Kidney (tissue), 22 donors: ENCODE measurements at places on chromosomes 6 and 20. TPM values are rescaled to one million over a fixed set of nuclear protein-coding genes. Genes with fewer than 3 reads are reported as not detected.

DNA sequence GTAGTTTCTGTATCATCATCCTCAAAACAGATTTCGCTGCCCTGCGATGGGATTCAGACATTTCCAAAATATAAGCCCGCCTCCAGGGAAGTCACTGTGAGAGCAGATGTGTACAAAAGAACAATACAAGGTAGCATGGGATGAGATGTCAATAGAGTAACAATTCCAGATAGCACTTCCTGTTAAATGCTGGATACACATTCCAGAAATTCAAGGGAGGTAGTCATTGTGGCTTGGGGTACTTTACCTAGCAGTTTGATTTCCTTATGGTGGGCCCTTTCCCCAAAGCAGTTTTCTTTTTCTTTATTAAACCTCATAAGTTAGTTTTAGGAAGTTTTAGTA is 2.5 kb downstream of the RNF217 start:
- no peak for DNase-seq
- H3K36me3 ChIP-seq, result no peaks in the 10 kb centered on the region

- no peak for DNase-seq
- H3K4me3 ChIP-seq, result no peak overlapping the region
- H3K27ac ChIP-seq, result no peak overlapping the region
- H3K27me3 ChIP-seq, result no peaks in the 10 kb centered on the region
Observed at GRCh38 chr6:47741807-47742206, 40.0 kb upstream of the OPN5 start.

DNA sequence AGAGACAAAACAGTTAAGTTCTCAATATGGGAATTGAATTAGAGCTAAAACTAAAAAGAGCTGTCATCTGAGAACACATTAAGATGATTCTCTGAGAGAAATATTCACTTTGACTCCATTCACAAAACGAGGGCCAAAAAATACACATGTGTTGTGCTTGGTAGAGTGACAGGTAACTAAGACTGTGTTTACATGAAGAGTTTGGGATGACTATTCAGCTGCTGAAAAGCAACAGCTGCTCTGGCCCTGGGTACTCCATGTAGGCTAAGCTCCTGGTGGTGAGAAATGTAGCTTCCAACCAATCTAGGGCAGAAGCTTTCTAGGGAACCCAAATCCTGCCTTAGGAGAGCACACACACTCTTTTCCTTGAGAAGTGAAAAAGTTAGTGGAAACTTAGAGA is 184.5 kb downstream of the COL21A1 start:
- no peaks in the 10 kb centered on the region for H3K27me3 ChIP-seq
- H3K4me1 ChIP-seq, result no peaks in the 10 kb centered on the region
- no peak overlapping the region for H3K27ac ChIP-seq
- DNase-seq, result no peak

DNA sequence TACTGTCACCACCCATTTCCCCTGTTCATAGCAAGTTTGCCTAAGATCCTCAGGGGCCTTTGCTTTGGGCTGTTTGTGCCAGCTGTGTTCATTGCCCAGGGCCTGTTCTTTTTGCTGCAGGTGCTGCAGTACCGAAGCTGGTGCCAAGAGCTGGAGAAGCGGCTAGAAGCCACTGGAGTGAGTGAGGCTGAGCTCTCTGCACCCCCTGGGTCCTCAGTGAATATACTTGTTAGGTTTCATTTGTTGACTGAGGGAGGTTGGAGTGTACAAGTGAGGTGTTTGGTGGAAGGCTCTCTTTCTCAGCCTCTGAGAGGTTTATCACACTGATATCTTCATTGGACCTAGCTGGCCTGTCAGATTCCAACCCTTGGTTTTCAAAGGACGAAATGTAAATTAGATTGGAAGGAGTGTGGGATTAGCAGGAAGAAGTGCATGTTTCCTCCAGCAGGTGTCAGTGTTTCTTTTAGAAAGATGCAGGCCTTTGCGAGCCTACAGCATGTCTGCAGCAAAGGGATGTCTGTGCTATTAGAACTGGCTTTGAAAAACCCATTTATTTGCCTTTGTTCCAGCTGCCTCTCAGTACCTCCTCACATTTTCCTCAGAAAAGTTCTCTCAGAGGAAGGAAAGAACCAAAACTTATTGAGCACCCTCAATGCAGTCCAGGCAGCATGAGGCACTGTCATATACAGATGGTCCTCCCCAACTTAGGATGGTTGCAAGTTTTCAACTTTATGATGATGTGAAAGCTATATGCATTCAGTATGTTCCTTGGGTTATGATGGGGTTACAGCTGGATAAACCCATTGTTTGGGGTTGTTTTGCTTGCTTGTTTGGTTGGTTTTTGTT is 8.3 kb downstream of the CEP250 start:
- no peak for DNase-seq
- no peak overlapping the region for H3K27ac ChIP-seq
- no peaks in the 10 kb centered on the region for H3K27me3 ChIP-seq
- no peak overlapping the region for H3K4me3 ChIP-seq

DNA sequence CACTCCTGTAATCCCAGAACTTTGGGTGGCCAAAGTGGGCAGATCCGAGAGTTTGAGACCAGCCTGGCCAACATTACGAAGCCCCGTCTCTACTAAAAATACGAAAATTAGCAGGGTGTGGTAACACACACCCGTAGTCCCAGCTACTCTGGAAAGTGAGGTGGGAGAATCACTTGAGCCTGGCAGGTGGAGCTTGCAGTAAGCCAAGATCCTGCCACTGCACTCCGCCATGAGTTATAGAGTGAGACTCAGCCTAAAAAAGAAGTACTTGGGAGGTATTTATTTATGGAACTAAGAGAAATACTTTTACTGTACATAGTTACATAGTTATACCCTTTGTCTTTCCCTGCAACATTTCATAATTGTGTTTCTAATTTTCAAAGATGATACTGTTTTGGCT is 67.8 kb downstream of the SMAP1 start:
- H3K4me3 ChIP-seq, result no peak overlapping the region
- DNase-seq, result no peak
- H3K27ac ChIP-seq, result no peak overlapping the region
- no peaks in the 10 kb centered on the region for H3K4me1 ChIP-seq
- no peaks in the 10 kb centered on the region for H3K36me3 ChIP-seq

GRCh38 chr6:90650041-90650940 is 63.4 kb upstream of the MAP3K7 start:
- DNase-seq, result peak; percentile 12
- H3K4me1 ChIP-seq, result no peaks in the 10 kb centered on the region
- H3K27ac ChIP-seq, result no peak overlapping the region
- H3K36me3 ChIP-seq, result no peaks in the 10 kb centered on the region
- no peaks in the 10 kb centered on the region for H3K27me3 ChIP-seq
- no peak overlapping the region for H3K4me3 ChIP-seq

GRCh38 chr6:116287689-116288282 is 8.1 kb upstream of the TSPYL1 start:
- H3K27ac ChIP-seq, result no peak overlapping the region
- H3K4me1 ChIP-seq, result no peaks in the 10 kb centered on the region
- no peak overlapping the region for H3K4me3 ChIP-seq
- DNase-seq, result no peak
- no peaks in the 10 kb centered on the region for H3K27me3 ChIP-seq

DNA sequence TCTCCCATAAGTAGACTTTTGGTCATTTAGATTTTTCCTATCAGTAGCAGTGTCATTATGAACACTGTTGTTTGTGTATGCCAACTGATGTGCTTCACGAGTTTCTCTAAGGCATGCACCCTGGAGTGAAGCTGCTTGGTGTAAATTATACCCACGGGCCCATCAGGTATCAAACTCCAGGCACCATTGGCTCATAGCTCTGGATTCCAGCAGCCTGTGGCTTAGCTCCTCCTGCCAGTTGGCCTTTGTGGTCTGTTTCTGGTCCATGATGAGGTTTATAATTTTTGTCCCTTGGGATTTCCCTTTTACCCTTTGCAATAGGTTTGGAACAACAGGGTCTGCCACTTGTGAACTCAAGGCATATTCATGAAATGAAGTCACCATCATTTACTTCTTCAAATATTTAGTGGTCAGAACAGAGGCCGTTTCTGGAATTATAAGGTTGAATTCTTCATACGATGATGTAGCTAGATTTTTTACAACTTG is 350.5 kb downstream of the PRL start:
- no peak overlapping the region for H3K27ac ChIP-seq
- no peaks in the 10 kb centered on the region for H3K36me3 ChIP-seq
- DNase-seq, result no peak
- peaks cover 18% of the 10 kb centered on the region for H3K4me1 ChIP-seq
- H3K4me3 ChIP-seq, result no peak overlapping the region

GRCh38 chr20:53565254-53565653 is 28.4 kb downstream of the ZNF217 start:
- no peak overlapping the region for H3K27ac ChIP-seq
- peaks cover 21% of the 10 kb centered on the region for H3K36me3 ChIP-seq
- H3K27me3 ChIP-seq, result no peaks in the 10 kb centered on the region
- H3K4me1 ChIP-seq, result no peaks in the 10 kb centered on the region
- DNase-seq, result no peak

- DNase-seq, result no peak
- H3K36me3 ChIP-seq, result no peaks in the 10 kb centered on the region
- no peaks in the 10 kb centered on the region for H3K4me1 ChIP-seq
- H3K27ac ChIP-seq, result no peak overlapping the region
- no peaks in the 10 kb centered on the region for H3K27me3 ChIP-seq
Observed at GRCh38 chr6:66357781-66358180, 650.8 kb upstream of the EYS start.

- H3K27me3 ChIP-seq, result no peaks in the 10 kb centered on the region
- H3K4me3 ChIP-seq, result peak overlapping the region; percentile 62
- peaks cover under 1% of the 10 kb centered on the region for H3K4me1 ChIP-seq
- no peak overlapping the region for H3K27ac ChIP-seq
Observed at GRCh38 chr20:48826069-48826468, 1.7 kb downstream of the PREX1 start.

DNA sequence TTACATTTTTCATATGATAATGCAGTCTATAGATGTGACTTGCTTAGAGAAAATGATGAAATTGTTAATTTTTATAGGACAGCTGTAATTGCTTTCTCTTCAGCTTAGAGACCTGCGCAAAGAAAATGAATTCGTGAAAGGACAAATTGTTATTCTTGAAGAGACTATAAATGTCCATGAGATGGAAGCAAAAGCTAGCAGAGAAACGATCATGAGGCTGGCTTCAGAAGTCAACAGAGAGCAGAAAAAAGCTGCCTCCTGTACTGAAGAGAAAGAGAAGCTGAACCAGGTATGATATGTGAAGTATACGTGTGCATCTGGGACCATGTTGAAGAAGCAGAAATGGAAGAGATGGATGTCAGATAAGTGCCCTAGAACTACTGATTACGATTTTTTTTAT is 54.4 kb downstream of the CCDC170 start:
- no peaks in the 10 kb centered on the region for H3K27me3 ChIP-seq
- no peak overlapping the region for H3K27ac ChIP-seq
- H3K4me3 ChIP-seq, result no peak overlapping the region
- no peaks in the 10 kb centered on the region for H3K36me3 ChIP-seq
- no peaks in the 10 kb centered on the region for H3K4me1 ChIP-seq

GRCh38 chr6:11164717-11165646 is 53.5 kb upstream of the ERVFRD-1 start:
- H3K27ac ChIP-seq, result no peak overlapping the region
- no peaks in the 10 kb centered on the region for H3K27me3 ChIP-seq
- H3K36me3 ChIP-seq, result no peaks in the 10 kb centered on the region
- H3K4me1 ChIP-seq, result no peaks in the 10 kb centered on the region
- no peak overlapping the region for H3K4me3 ChIP-seq

GRCh38 chr6:154703124-154703523 is 30.1 kb upstream of the SCAF8 start:
- H3K4me3 ChIP-seq, result no peak overlapping the region
- no peak overlapping the region for H3K27ac ChIP-seq
- H3K36me3 ChIP-seq, result no peaks in the 10 kb centered on the region
- no peak for DNase-seq
- no peaks in the 10 kb centered on the region for H3K4me1 ChIP-seq

GRCh38 chr6:33740204-33740608 is 6.5 kb downstream of the IP6K3 start:
- no peak overlapping the region for H3K4me3 ChIP-seq
- H3K27ac ChIP-seq, result no peak overlapping the region
- no peaks in the 10 kb centered on the region for H3K36me3 ChIP-seq
- H3K4me1 ChIP-seq, result peaks cover 5% of the 10 kb centered on the region

GRCh38 chr6:163937071-163937470 is 522.6 kb downstream of the QKI start:
- no peak overlapping the region for H3K27ac ChIP-seq
- H3K4me3 ChIP-seq, result no peak overlapping the region
- H3K4me1 ChIP-seq, result no peaks in the 10 kb centered on the region
- H3K36me3 ChIP-seq, result no peaks in the 10 kb centered on the region
- no peaks in the 10 kb centered on the region for H3K27me3 ChIP-seq
- no peak for DNase-seq

EFCAB8 gene
- 0.13 TPM for total RNA-seq

PCSK2 gene
- total RNA-seq, result 0.22 TPM

TMEM217 gene
- total RNA-seq, result 0.72 TPM

GSTA2 gene
- 0.28 TPM for total RNA-seq

CALHM5 gene
- 1.3 TPM for total RNA-seq

HAO1 gene
- not detected for total RNA-seq

MYBL2 gene
- 1.3 TPM for total RNA-seq

EDEM2 gene
- 30.0 TPM for total RNA-seq

ZBTB2 gene
- total RNA-seq, result 11.2 TPM
